ENCODE measurements at places on chromosomes 7 and 10. TPM values are rescaled to one million over a fixed set of nuclear protein-coding genes. Genes with fewer than 3 reads are reported as not detected.

The CCDC172 gene
- not detected for total RNA-seq

DNA sequence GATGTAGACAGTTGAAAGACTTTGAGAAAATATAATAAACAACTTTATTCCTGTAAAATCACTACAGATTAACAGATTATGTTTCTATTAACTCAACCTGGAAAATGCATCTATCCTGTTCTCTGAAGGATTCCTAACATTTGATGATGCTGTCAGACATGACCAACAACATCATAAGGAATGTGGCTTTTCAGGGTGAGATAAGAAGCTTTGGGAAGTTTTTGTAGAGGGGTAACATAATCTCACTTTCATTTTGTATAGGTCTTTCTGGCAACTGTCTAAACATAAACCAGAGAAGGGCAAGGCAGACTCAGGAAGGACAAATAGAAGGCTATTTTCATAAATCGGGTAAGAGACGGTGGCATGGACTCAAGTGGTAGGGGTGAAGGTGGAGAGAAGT is 112.2 kb downstream of the TES start:
- DNase-seq = no peak

- no peak for DNase-seq
Measured at GRCh38 chr7:113715981-113716856, 202.6 kb downstream of the PPP1R3A start.

GRCh38 chr7:107768263-107768662 is 24.3 kb downstream of the CBLL1 start:
- DNase-seq = no peak

The RNF32 gene
- 2.0 TPM for total RNA-seq

- no peak for DNase-seq
Measured at GRCh38 chr7:93544691-93545090, 29.8 kb downstream of the CALCR start.

Data from CD4-positive, alpha-beta memory T cell (primary cell).